ENCODE measurements at places on chromosomes 5 and 9. TPM values are rescaled to one million over a fixed set of nuclear protein-coding genes. Genes with fewer than 3 reads are reported as not detected.

DNA sequence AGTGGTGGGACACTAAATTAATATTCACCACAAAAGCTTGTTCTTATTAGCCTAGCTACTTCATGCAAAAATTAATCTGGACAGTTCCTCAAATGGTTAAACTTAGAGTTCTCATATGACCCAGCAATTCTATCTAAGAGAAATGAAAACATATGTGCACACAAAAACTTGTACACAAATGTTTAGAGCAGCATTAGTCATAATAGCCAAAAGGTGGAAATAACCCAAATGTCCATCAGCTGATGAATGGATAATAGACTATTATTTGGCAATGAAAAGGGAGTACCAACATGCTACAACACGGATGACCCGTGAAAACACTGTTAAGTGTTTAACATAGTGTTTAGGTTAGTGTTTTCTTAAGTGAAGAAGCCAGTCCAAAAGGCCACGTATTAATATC, 32.8 kb upstream of the TNIP1 start:
- DNase-seq = no peak

DNA sequence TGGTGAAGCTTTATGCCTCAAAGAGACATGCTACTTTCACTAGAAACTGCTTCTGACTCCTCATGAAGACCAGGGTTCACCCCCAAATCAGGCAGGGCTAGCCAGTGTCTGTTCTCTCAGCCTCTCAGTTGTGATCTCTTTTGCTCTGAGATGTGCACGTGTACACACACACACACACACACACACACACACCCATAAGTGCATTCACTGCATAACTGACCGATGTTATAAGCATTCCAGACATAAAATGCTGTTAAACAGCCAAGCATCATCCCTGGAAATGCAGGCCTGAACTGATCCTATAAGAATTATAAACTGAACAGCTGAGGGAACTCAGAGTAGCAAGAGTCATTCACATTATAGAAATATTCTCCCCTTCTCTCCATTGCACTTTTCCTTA, 85.0 kb downstream of the FSTL4 start:
- DNase-seq = no peak

- DNase-seq = no peak
These were observed 366.4 kb upstream of the RIOK2 start for GRCh38 chr5:97549496-97549895.

GRCh38 chr5:113082547-113082905, 105.9 kb downstream of the DCP2 start:
- DNase-seq = no peak

GRCh38 chr5:51832934-51833470, 449.8 kb downstream of the ISL1 start:
- no peak for DNase-seq

- peak; percentile 40 for DNase-seq
These were observed 38.8 kb upstream of the STARD4 start for GRCh38 chr5:111551161-111551560.

Gene SLIT3
- total RNA-seq = 0.25 TPM

Gene RNF44
- total RNA-seq = 3.2 TPM

Gene ABCA1
- 7.2 TPM for total RNA-seq

DNA sequence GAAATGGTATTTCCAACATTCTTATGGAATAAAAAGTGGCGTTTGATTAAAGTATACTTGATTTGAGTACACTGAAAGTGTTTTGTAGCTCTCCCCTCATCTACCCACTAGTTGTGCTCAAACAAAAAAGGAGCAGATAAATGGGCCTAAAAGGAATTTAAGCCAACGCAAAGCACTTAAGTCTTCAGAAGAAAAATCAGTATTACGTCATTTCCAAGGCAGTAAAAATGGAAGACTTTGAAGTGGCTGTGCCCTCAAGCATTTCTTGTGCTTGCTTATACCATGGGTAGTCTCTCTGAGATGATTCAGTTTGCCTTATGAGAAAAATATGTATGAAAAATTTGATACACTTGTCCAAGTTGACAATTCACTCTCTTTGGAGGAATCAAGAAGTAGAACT, 279.9 kb upstream of the CD180 start:
- no peak for DNase-seq

Gene PRPF4
- total RNA-seq = 42.8 TPM

GRCh38 chr5:135222171-135222681, 176.8 kb downstream of the MACROH2A1 start:
- DNase-seq = no peak

- DNase-seq = no peak
These were observed 9.4 kb downstream of the PDZD2 start for GRCh38 chr5:31648326-31648725.

DNA sequence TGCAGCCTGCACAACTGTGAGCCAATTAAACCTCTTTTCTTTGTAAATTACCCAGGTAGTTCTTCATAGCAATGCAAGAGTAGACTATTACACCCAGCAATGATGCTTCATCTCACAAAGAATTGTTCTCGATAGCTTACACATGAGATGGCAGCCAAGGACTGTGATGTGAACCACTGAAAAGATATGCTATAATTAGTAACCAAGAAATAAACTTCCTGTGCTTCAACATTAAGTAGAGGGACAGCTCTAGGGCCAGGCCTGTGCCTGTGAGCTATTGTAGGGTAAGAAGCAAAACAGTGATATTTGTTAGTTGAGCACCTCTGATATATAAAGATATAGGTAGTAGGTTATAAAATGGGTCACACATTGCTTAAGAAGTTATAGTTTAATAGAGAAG, 41.8 kb upstream of the DPYSL3 start:
- no peak for DNase-seq

- DNase-seq = no peak
These were observed 81.2 kb upstream of the LMX1B start for GRCh38 chr9:126532489-126532888.

DNA sequence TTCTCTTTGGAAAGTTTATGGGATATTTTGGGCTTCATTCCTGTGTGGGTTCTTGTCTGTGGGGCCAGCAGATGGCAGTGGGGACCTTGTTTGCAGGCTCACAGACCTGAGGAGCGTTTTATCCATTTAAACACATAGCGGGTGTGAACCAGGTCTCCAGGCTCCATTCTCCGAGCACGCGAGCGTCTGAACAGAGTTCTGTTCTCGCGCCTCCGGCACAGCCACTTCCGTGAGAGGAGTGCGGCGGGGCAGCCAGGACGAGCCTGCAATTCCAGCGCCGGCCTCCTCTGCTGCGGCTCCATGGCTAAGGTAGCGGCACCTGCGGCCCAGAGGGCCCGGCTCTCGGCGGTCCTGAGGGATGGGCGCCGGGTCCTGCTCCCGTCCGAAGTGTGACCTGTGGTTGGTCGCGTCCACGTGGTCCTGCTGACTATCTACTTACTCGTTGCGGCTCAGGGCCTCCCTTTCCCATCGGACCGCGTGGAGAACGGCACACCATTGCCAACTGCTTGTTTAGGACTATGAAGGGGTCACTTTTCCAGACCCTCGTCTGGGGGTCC, 7.3 kb downstream of the NRARP start:
- no peak for DNase-seq

Gene OR1N1
- not detected for total RNA-seq

DNA sequence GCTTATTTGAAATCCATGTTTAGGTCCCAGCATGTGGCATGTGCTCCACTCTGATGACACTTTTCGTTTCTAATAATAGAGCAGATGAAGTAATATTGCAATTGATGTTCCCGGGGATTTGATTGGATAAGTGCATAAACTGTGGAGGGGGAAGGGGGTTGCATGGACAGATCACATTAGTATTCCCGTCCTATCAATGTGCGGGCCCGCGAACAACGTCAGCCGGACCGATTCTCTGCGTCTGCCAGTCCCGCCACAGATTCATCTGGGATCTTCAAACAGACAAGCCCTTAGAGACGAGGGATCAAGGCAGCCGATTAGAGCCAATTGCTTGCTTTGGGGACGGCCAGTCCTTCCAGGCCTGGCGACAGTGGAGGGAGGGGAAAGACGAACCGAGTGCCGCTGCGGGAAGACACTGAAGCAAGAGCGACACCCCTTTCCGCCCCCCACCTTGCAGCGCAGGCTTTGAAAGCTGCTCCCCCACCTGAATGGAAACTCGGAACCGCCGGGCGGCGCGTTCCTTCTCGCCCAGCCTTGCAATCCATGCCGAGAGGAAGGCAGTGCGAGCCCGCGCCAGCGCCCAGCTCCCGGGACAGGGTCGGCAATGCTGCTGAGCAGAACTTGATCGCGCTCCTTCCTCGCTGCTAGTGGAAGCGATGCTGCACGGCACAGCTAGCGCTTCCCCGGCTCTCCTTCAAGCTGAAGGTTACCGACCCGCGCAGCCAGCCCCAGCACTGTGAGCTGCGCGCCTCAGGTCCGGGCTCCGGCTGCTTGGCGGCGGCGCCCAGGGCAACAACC, at the start of gene RGS7BP:
RGS7BP (plus strand) TSS at position 247 of the 798 bp plus-strand sequence. CDS start 610 bp downstream, outside the sequence.
- no peak for DNase-seq

DNA sequence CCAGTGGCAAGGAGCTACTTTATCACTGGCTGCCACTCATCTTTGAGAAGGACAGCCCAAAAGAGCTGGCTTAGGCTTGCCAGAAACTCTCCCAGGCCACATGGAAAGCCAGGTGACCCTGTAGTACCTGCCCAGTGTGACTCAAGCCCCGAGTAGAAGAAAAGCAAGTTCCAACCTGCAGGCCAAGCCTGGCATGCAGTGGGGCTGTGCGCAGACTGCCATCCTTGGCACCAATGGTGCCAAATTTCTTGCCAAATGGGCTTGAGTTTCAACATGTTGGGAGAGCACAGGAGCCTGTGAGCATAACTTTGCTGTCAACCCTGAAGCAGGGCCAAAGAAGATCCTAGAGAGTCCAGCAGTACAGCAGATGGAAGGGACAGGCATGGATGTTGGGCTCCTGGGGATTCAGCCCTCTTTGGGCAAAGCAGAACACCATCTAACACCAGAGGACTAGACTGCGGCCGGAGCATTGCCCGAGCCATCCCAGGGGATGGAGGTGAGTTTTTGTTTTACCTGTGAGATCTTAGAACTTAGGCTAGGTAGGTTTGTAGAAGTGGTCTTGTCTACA, 27.3 kb upstream of the SHB start:
- no peak for DNase-seq

GRCh38 chr5:149605998-149606724, 24.9 kb downstream of the ARHGEF37 start:
- DNase-seq = no peak

GRCh38 chr5:57447658-57448057, 35.0 kb downstream of the ACTBL2 start:
- no peak for DNase-seq

- DNase-seq = no peak
These were observed 282.4 kb upstream of the ADAMTS16 start for GRCh38 chr5:4857761-4858160.

Gene ASS1
- total RNA-seq = 6.9 TPM

Gene LHX3
- total RNA-seq = not detected

Gene PAEP
- total RNA-seq = not detected

GRCh38 chr9:7265181-7265580, 507.4 kb downstream of the KDM4C start:
- DNase-seq = no peak

DNA sequence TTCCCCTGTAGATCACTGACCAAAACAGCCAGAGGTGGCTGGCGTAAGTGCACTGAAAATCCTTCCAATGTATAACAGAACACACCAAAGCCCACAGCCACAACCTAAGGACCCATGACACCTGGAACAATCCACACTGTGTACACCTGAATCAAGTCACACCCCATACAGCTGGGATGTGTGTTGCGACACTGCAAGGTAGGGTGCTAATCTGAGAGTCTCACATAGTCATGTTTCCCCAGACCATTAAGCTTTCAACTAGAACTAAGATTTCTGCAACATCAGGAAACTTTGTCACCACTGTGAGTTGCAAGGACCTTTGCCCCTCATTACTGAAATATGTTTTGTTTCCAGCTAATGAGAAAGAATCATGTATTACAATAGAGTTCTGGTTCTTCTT, 59.4 kb downstream of the MED27 start:
- DNase-seq = no peak

DNA sequence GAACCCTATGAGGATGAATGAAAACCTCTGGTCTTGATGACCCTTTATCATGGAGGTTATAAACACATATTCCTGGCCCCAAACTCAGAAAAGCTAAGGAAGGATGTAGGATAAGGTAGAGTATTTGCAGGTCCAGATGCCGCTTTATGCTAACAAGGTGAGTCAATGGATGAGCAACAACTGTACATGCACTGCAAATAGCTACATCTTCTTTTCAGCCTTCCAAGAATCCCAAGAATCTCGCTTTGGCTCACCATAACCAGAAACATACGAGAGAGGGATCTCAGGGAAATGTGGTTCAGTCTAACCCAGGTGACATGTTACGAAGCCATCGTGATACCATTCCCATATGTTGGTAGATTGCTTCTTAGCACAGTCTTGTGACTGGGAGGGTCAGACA, 152.3 kb upstream of the ANKH start:
- no peak for DNase-seq

DNA sequence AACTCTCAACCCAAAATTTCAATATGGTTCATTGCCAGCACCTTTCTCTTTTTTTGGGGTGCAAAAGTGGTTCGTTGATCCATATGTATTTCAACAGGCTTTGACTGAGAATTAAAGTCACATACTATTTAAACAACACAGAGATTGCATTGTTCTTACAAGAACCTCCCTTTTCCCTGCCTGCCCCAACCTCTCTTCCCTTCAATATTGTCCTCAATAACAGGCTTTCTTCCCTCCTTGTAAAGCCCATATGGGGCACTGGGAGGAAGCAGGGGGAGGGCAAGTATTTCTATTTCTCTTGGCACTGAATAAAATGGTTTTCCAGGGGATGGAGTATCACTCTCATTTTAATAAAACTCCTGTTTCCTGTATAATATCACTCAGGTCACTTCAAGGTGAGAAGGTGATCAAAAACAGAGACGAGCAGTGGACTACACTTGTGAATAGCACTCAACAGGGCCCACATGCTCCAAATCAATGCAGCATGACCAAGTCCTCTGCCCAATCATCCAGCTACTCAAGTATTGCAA, 65.1 kb downstream of the EFNA5 start:
- DNase-seq = no peak

Gene SPTLC1
- 119 TPM for total RNA-seq

Gene PCDHGA7
- total RNA-seq = 0.95 TPM

Gene ZMYND19
- total RNA-seq = 26.1 TPM

Gene ARRDC3
- total RNA-seq = 48.9 TPM

Gene SPATA31A6
- total RNA-seq = not detected

DNA sequence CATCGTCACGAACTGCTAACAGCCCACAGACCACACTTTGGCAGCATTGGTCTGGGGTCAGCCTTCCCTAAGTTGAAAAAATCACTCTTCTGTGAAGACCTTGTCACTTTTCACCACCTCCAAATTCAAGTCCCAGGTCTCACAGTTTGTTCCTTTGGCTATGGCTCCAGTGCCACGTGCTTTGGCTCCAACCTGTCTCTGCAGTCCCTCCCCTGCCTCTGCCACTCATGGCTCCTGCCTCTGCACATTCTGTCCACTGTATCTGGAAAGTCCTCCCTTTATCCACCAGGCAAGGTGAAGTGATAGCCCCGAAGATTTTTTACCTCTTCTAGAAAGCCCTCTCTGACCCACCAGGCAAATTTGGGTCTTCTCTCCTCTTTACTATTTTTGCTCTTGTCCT, 5.3 kb downstream of the CKMT2 start:
- DNase-seq = no peak

DNA sequence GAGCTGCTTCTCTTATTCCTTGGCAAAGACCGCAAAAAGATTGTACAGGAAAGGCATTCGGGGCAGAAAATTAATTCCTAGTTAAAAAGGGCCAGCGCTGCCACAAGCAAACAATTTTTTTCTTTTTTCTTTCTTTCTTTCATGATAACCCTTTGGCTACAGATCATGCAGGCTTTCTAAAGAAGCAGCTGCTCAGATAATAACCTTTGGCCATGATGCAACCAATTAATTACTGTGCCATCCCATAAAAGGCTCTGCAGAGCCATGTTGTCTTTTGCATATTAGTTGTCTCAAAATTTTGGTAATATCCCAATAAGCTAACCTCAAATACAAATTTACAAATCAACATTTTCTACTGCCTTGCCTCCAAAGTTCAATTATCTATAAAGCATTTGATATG, 758.4 kb upstream of the SEMA6A start:
- DNase-seq = no peak
